H1 (cell line): ENCODE measurements at places on chromosomes 1 and 21. TPM values are rescaled to one million over a fixed set of nuclear protein-coding genes. Genes with fewer than 3 reads are reported as not detected.

DNA sequence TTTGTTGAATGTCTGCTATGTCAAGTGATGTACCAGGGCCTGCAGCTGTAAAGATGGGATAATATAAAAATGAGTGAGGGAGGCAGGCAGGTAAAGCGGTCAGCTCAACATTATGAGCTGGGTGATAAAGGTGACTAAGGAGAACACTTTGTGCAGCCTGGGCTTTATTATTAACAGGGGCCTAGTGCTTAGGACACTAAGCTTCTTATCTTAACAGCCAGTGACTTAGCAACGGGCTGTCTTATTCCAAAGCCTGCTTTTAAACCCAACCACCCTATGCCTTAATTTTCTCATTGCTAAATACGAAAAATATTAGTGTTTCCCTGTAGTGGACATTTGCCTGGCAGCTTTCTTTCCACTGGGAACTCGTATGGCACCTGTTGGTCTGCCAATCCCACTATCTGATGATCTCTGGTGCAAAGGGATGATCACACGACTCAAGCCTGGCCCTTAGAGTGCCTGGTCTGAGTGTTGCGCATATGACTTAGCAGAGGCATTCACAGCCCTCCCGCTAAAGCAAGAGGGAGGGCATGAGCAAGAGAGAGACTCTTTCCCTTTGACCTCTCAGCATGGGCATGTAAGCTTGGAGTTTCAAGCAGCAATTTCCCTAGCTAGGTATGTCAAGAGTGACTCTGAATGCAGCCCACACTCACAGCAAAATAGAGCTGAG lies 98.6 kb upstream of the PAPPA2 start:
- DNase-seq = peak; percentile 1

- no peak for DNase-seq
Measured at GRCh38 chr1:87513966-87514660, 185.4 kb downstream of the LMO4 start.

GRCh38 chr1:201578008-201578888 lies 39.3 kb downstream of the NAV1 start:
- DNase-seq = no peak

DNA sequence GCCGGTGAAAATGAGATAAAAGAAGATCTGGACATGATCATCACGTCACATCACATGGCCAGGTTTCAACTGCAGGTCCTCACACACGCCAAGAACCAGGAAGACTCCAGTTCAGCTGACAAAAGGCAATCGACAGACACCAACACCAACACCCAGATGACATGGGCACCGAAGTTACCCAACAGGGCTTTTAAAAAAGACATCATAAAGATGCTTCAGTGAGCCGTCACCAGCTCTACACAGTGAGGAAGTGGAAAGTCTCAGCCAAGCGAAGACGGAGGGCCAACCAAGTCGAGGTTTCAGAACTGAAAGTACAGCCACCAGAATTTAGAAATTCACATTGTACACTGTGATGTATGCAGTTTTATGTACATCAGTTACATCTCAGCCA lies 154.3 kb upstream of the COL6A1 start:
- no peak for DNase-seq

ADAMTS5 gene
- 0.82 and 1.1 TPM in 2 replicates for total RNA-seq
